ENCODE measurements at places on chromosomes 7 and 10. TPM values are rescaled to one million over a fixed set of nuclear protein-coding genes. Genes with fewer than 3 reads are reported as not detected.

DNA sequence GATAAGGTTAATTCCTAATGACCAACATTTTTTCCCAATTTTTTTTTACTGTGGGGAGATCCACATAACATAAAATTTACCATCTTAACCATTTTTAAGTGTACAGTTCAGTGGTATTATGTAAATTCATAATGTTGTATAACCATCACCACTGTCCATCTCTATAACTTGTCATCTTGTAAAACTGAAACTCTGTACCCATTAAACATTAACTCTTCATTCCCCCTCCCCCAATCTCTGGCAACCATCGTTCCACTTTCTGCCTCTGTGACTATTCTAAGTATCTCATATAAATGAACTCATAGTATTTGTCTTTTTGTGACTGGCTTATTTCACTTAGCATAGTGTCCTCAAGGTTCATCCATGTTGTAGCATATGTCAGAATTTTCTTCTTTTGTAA, 46.0 kb upstream of the HPS1 start:
- no peak for DNase-seq

GRCh38 chr7:1040790-1041189, 3.6 kb upstream of the GPR146 start:
- DNase-seq = peak; percentile 50

DNA sequence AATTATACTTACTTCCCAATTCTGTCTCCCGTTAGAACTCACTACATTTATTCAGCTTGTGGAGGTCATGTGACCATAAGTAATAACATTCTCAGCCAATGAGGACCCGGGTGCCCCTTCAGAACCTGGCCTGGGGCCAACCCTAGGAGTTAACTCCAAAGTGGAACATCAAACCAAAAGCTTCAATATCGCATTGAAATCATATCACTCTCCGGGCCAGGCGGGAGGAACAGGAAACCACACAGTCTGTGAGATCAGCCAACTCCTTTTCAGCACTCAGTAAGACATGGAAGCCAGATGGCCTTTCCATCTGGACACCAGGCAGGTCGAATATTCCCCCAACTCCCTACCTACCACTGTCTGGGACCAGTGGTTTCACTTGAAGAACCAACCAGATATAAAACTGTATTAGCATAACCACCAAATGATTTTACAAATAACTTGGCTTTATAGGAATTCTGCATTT, 5.5 kb downstream of the CREB3L2 start:
- DNase-seq = no peak

GRCh38 chr7:129210256-129210988, 14.4 kb upstream of the AHCYL2 start:
- no peak for DNase-seq

- no peak for DNase-seq
These were observed 28.7 kb downstream of the PRF1 start for GRCh38 chr10:70573599-70574506.

The PRPF18 gene
- polyA plus RNA-seq = 6.4 TPM

- no peak for DNase-seq
These were observed 16.0 kb downstream of the MYOZ1 start for GRCh38 chr10:73625004-73625883.
